ENCODE measurements at places on chromosomes 11 and 22.

DNA sequence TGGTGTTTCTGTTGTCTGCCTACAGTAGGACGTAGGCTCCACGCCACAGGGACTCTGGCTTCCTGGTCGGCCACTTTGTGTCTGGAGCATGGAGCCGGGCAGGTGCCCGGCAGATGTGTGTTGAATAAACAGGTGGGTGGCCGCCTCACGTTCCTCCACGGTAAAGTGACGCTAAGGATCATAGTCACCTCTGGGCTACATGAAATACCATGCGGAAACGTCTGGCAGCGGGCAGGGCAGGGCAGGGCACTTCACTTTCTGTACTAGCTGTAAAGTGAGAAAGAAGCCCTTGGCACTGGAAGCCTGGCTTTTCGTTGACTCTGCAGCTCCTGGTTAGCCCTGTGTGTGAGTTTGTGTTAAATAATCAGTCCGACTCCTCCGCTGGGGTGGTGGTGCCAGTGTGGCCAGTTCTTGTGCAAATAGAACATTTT, 52.4 kb downstream of the MCM5 start:
- no peak for DNase-seq

DNA sequence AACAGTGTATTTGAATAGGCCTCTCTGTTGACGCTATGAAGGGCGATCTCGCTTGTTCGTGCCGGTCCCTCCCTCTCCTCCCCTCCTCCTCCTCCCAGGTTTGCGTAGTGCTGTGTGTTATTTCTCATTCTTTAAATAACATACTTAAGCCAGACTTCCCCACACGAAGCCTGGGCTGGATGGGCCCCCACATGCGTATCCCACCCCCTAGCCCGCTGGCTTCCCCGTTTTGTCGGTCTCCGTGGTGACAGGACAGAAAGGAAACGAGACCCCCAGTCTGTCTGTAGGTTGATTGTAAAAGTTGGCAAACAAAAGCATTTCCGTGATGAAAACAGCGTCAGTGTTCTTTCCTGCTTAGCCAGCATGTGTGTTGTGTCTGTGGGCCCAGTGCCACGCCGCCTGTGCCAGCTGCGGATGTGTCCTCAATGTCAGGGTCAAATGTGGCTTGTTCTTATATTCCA, 27.3 kb downstream of the FAM118A start:
- DNase-seq = peak; percentile 52

- DNase-seq = no peak
These were observed 69.2 kb upstream of the GRK3 start for GRCh38 chr22:25495285-25495684.

GRCh38 chr11:72758304-72758689, 6.1 kb upstream of the ARAP1 start:
- no peak for DNase-seq

- peak; percentile 12 for DNase-seq
These were observed 687.2 kb downstream of the TBC1D22A start for GRCh38 chr22:47449508-47450270.

GRCh38 chr11:99327527-99327926, 306.8 kb downstream of the CNTN5 start:
- DNase-seq = no peak

- no peak for DNase-seq
These were observed 71.4 kb downstream of the FANCF start for GRCh38 chr11:22554221-22554620.

DNA sequence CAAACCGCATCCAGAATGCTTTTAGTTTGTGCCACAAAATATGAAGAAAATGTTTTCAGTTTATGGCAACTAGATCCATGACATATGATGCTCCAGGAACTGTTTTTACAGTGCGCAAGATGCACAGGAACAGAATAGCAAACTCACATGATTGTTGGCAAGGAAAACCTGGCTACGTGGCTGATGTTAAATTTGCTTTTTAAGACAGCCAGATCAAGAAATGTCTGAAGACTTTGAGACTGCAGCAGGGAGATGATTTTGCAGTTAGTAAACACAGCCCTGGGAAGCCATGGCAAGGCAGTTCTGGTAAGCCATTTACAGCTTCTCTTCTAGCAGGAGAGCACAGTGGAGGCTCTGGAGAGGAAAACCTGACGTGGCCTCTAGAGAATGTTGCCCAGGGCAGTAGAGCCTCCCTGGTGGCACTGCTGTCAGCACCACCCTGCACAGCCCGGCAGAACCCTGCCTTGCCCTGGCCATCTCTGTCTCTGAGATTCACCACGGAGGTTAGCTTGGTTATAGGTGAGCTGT, 69.8 kb upstream of the TNRC6B start:
- DNase-seq = no peak

DNA sequence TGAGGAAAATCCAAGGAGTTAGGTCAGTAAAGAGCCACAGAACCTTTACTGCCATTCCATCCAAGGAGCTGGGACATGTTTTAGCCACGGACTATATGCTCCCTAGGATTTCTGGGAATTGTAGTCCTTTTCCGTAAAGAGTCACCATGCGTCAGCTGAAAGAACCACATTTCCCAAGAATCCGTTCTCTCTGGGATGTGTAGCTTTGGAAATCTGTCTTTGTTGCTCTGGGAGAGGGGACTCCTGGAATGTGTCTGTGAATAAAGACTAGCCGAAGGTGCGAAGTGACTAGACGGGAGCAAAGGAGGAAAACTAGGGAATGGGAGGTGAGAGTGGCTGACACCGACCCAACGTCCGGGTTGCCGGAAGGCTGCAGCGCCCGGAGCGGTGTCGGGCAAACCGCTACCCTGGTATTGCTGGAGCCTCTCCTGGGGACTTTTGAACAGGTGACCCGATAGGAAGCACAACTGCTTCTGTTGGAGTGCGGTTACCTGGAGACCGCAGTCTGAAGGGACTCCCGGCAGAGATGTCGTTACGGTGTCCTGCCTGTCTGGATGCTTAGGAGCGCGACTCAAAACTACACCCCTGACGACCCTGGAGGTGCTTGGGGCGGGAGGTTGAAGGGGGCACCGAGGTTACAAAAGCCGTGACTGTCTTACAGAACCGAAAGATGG, at the start of gene IFTAP:
Gene IFTAP, plus strand, starts transcription at position 187 of the 674 bp plus-strand sequence. CDS start 15,602 bp downstream, outside the sequence.
- peak; percentile 83 for DNase-seq

DNA sequence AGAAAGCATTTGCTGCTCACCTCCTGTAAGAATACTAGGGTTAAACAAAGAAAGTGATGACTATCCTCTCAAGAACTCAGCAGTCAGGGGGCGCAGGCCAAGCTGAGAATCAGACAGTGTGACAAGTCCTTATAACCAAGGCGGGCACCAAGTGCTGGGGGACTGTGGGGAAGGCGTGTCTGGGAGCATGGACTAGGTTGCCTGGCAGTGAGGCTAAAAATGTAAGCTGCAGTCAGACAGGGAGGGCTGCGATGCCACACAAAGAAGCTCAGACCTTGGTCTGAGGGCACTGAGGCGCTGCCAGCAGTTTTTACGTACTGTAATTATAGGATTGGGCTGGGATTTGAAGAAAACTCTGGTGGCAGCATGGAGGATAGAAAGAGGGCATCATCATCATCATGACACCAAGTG, 73.7 kb downstream of the FLI1 start:
- DNase-seq = no peak

DNA sequence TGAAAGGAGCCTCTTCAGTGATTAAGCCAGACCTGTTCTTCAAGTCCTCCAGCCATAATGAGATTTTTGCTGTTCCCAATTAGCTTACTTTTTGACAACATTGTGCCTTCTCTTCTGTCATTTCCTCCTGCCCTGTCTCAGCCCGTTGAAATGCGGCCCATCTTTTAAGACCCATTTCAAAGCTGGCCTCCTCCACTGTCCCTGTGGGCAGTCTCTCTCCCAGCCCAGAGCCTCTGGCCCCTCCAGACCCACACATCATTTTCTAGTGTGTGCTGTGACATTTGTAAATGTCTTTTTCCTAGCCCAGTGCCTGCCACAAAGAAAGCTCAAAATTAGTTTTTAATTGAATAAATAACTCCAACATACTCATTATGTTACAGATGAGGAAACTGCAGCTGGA, 70.9 kb downstream of the BUD13 start:
- DNase-seq = no peak

- no peak for DNase-seq
These were observed 18.8 kb downstream of the RTN4RL2 start for GRCh38 chr11:57479021-57479663.

- DNase-seq = no peak
These were observed 101.7 kb downstream of the METTL15 start for GRCh38 chr11:28209906-28210305.

- DNase-seq = no peak
These were observed 24.3 kb downstream of the MPPED1 start for GRCh38 chr22:43435851-43436811.

GRCh38 chr11:73322382-73323306, 14.6 kb downstream of the ARHGEF17 start:
- DNase-seq = no peak

- peak; percentile 88 for DNase-seq
These were observed 816 bp upstream of the PHRF1 start for GRCh38 chr11:575313-575995.

- no peak for DNase-seq
These were observed 62.9 kb downstream of the GRK3 start for GRCh38 chr22:25627271-25627852.

GRCh38 chr11:124176925-124177715, 6.0 kb upstream of the OR10D3 start:
- DNase-seq = no peak

GRCh38 chr11:100827934-100828661, 141.0 kb downstream of the ARHGAP42 start:
- no peak for DNase-seq

GRCh38 chr11:73124800-73125199, 17.3 kb downstream of the FCHSD2 start:
- DNase-seq = no peak

DNA sequence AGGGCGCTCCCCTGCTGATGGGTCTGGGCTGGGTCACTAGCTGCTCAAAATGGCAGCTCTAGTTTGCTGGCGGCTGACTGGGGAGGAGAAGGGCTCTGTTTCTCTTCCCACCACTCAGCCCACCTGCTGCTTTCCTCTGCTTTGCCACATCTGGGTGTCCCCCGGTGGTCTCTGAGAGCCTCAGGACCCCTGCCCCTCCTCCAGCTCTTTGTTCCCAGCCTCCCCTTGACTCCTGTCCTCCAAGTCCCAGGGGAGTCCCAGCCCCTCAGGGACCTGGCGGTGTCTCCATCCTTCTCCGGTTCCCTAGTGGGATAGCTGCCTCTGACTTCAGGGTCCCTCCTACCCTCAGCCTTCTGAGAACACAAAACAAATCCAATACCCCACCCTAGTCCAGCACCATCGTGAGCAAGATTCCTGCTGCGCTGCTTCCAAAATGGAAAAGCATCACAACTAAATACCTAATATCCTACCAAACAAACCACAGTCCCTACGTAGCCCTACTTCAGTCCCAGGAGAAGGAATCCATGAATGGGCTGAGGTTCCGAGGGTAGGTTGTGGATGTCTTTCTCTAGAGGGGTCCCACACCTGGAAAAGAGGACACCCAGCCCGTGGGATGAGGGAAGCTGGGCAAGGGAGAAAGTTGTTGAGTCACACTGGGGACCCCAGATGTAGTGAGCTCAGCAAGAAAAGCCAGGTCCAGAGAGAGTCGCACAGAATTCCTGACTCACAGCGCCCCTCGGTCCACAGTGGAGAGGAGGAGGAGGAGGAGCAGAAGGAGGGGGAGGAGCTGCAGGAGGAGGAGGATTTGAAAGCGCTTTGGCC, 45.0 kb upstream of the NNMT start:
- DNase-seq = no peak

- DNase-seq = no peak
These were observed 4.8 kb downstream of the ANKK1 start for GRCh38 chr11:113392236-113392921.

- no peak for DNase-seq
These were observed 15.0 kb downstream of the RTN4R start for GRCh38 chr22:20253161-20253560.

DNA sequence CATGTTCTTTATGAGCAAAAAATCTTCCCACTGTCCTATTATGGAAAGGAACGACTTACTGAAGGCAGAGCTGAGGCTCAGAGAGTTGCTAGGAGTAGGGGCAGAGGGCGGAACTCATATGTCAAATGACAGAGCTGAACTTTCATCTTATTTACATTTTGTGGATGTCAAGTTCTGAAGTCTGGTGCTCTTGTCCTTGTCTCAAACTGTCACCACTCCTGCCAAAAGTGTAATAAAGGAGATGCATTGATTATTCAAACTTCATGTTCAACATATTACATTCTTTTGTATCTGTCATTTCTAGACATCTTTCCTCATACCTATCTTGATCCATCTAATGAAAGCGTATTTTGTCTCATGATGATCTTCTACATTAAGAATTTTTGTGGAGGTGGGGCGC, 57.1 kb upstream of the C11orf87 start:
- DNase-seq = no peak

- DNase-seq = no peak
These were observed 48.1 kb downstream of the CNTN5 start for GRCh38 chr11:99068832-99069231.

DNA sequence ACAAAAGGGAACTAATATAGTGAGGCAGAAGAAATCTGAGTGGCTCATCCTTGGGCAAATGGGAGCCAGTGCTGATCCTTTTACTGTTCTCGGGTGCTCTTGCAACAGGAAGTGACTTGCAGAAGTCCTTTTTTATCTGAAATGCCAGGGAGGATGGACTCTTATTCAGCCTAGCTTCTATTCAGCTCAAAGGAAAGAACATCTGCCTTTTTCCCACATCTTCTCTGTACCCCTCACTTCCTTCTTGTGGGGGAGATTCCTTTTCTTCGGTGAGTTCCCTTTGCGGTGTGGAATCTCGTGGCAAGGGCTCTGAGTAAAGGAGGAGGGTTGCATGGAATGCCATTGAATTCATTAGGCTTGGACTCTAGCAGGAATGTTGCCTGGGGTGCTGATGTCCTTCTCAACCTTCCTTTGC, 76.2 kb downstream of the ZBTB16 start:
- no peak for DNase-seq

GRCh38 chr22:23241562-23242472, 61.5 kb downstream of the BCR start:
- DNase-seq = no peak

DNA sequence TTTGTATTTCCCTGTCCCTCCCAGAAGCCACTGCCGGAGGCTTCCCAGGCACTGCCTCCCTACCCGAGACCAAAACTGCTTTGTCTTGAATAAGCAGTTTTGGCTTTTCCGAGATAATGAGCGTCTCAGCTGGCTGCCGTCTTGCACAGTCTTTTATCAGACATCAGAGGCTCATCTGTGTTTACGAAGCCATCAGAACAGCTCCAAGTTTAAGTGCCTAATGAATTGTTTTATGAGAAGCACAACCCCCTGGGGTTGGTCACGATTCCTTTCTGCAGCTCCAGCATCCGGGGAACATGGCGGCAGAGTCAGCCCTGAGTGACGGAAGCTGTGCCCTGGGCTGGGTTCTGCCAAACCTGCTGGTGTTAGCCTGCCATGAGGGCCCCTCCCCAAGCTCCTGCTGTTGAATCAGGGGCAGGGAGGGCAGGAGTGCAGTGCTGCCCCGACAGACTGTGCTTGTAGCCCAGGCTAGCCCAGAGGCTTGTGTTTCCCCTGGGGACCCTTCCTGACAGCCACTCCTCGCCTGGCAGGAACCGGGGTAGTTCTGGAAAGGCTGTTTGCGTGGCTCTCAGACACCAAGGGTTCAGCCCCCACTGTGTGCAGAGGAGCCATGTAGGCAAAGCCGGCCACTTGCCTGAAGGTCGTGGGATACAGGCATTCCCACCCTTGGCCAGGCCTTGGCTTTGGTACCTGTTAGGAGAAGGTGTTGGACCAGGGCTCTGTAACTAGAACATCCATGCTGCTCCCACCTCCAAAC, 96.1 kb downstream of the MORC2 start:
- no peak for DNase-seq

Data from NCI-H1105 (cell line).